SW480 (cell line): ENCODE measurements at places on chromosomes 3 and 15.

GRCh38 chr3:134709561-134710312 lies 58.9 kb upstream of the KY start:
- DNase-seq: no peak

- no peak for DNase-seq
Measured at GRCh38 chr3:43001094-43001553, 22.0 kb downstream of the GASK1A start.

GRCh38 chr15:99916668-99917223 lies 183.5 kb upstream of the LYSMD4 start:
- no peak for DNase-seq

DNA sequence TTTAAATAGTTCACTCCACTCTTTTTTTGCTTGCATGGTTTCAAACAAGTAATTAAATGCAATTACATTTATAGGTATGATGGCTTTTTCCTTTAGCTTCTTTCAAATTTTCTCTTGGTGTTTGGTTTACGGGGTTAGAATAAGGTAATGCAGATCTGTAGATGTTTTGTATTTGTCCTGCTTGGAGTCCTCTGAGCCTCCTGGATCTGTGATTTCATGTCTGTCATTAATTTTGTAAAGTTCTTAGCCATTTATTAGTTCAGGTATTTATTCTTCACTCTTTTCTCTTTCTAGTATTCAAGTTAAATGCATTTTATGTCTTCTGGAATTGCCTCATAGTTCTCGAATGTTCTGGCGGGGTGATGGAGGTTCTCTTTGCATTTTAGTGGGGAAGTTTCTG lies 1.4 kb upstream of the MRPS25 start:
- no peak for DNase-seq

- peak; percentile 31 for DNase-seq
Measured at GRCh38 chr15:70094690-70095311, 2.9 kb downstream of the TLE3 start.

DNA sequence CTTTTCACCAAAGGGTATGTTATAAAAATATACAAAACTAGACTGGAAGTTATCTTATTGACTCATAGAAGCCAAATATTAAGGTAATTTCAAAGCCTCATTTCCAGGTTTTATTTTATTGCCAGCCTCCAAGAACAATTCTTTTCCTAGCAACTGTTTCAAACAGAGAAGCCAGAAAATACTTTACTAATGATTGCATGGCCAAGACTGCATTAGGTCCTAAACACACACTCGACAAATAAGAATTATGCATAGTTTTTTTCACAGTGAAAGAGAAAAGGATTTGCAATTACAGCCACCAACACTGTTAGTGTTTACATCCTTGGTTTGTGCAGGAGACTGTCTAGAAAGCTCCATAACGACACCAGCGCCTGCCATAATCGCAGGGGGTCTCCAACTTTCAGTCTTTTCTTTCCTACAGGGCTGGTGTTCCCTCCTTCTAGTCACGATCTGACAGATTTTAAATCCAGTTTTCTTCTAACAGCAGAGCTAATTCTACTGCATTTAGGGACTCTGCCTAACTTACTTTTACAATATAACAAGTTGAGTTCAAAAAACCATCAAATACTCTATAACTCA lies 58.1 kb downstream of the CLASP2 start:
- DNase-seq: no peak

- DNase-seq: no peak
Measured at GRCh38 chr3:132346841-132347736, 29.9 kb downstream of the ACP3 start.

- peak; percentile 5 for DNase-seq
Measured at GRCh38 chr15:50764461-50765194, 878 bp downstream of the SPPL2A start.

GRCh38 chr3:179819379-179819778 lies 166.5 kb downstream of the USP13 start:
- no peak for DNase-seq

DNA sequence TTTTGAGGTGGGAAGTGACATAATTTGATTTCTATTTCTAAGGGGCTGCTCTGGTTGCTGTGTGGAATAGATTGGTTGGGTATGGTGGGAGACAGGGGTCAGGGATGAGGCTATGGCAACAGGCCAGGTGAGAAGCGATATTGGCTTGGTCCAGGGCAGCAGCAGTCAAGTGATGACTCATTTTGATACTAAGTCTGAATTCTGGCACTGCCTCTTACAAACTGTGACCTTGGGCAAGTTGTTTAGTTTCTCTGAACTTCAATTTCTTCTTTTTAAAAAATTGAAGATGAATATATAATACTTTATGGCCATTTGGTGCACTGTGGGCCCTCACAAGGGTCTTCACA lies 40.4 kb upstream of the CLSTN2 start:
- DNase-seq: no peak

GRCh38 chr15:84001655-84002054 lies 233.9 kb upstream of the GOLGA6L4 start:
- no peak for DNase-seq

DNA sequence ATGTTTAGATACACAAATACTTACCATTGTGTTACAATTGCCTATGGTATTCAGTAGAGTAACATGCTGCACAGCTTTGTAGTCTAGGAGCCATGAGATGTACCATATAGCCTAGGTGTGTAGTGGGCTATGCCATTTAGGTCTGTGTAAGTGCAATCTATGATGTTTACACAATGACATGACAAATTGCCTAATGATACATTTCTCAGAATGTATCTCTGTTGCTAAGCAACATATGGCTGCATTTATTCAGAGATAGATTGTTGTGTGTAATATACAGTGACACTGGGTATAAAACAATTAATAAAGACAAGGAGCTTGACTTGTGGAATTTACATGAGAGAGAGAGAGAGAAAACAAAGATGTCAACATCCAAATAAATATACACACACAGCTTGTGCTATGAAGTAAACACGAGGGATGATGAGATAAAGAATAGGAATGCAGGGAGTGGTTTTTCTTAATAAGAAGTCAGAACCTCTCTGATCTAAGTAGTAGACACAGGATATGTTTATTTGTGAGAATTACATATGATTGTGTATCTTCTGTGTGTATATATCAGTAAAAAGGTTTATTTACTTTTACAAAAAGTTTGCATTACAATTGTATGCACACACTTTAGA lies 110.0 kb downstream of the KCNAB1 start:
- peak; percentile 18 for DNase-seq

GRCh38 chr15:74884428-74885223 lies 5.2 kb upstream of the MPI start:
- no peak for DNase-seq

GRCh38 chr15:92719021-92719420 lies 63.4 kb upstream of the FAM174B start:
- DNase-seq: no peak

DNA sequence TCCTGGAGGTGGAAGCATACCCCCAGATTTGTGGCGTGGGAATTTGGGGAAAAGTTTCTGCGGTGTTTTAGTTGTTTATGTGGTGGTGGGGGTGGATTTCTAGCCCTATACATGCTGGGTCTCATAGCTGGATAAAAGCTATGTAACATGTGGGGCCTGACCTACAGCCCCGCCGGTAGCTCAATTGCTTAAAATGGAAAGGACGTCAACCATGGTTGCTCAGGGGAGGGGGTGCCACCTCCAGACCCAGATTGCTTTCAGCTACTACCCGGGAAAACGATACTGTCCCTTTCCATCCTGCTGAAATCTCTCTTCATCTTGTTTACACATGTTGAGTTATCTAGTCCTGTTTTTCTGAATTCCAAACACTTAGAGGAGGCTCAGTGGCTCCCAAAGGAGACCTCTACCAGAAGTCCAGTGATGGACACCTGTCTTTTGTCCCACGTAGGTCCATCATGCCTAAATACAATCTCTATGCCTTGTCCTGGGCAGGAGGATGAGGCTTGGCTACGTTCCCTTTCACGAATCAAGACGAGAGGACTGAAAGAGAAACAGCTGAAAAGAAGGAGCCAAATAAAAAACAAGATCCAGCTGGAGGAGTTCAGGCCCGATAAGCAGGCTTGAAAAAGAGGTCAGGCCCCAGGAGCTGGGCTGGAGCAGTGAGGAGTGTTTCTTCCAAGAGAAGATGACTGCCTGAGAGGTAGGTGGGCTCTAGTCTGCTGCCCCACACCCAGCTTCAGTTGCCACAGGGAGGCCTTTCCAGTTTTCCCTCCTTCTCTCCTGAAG lies 72.1 kb upstream of the TPRG1 start:
- no peak for DNase-seq

- peak; percentile 90 for DNase-seq
Measured at GRCh38 chr15:40081691-40082194, 26.9 kb downstream of the BMF start.

GRCh38 chr15:42102646-42103235 lies 8.4 kb upstream of the PLA2G4D start:
- DNase-seq: peak; percentile 36

DNA sequence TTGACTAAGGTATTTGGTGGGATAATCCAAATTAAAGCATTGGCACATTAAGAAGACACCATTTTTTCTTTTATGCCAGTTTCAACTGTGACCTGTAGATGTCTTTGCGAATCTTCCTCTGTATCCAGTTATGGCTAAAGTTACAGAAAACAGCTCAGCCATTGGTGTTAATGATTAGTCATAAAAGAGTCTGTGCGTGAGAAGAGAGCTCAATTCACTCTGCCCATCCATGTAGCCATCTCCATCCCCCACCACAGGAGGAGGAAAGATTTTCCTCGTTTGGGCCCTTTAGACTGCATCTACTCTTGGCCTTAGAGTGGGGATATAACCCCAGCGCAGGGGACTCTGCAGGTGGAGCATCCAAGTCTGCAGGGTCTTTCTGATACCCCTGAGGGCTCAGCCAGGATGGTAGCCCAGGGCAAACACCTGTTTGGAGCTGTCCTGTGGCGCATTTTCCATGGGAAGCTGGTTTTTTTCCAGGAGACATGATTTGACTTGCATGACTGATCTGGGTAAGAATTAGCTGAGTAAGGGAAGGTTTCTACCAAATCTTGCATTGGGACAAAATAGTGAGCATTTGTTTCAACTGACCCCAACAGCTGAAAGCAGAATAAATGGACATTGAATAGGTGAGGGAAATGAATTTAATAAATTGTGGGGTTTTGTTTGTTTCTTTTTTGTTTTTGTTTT lies 29.5 kb downstream of the NANOGP8 start:
- no peak for DNase-seq

DNA sequence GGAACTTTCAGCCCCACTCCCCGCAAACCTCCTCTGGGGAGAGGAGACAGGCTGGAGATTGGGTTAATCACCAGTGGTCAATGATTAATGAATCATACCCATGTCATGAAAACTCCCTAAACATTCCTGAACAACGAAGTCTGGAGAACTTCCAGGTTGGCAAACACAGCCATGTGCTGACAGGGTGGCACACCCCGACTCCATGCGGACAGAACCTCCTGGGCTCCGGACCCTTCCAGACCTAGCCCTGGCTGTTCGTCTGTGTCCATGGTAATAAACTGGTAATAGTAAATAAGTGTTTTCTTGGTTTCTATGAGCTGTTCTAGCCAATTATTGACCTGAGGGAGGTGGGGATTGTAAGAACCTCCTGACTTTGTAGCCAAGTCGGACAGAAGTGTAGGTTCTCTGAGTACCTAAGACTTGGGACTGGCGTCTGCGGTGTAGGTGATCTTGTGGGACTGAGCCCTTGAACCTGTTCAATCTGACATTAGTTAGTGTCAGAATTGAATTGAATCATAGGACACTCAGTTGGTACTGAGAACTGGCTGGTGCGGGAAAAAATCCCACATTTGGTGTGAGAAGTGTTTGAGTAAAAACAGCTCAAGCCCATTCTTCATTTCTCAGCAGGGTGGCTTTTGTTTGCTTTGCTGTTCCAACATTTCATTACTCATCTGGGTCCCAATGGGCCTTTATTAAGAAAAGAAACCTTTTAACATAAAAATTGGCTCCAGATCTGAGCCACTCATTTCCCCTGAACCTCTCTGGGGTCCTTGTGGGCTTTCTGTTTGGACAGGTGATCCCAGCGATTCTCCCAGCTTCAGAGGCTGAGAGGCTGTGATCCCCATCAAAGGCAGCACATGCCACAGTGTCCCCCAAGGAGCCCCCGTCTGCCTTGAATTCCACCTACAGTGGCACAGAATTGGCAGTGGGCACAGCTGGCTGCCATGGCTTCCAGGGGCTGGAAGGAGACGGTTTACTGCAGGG lies 151.0 kb downstream of the TJP1 start:
- peak; percentile 66 for DNase-seq

- peak; percentile 26 for DNase-seq
Measured at GRCh38 chr15:99566157-99566897, 543 bp downstream of the MEF2A start.

DNA sequence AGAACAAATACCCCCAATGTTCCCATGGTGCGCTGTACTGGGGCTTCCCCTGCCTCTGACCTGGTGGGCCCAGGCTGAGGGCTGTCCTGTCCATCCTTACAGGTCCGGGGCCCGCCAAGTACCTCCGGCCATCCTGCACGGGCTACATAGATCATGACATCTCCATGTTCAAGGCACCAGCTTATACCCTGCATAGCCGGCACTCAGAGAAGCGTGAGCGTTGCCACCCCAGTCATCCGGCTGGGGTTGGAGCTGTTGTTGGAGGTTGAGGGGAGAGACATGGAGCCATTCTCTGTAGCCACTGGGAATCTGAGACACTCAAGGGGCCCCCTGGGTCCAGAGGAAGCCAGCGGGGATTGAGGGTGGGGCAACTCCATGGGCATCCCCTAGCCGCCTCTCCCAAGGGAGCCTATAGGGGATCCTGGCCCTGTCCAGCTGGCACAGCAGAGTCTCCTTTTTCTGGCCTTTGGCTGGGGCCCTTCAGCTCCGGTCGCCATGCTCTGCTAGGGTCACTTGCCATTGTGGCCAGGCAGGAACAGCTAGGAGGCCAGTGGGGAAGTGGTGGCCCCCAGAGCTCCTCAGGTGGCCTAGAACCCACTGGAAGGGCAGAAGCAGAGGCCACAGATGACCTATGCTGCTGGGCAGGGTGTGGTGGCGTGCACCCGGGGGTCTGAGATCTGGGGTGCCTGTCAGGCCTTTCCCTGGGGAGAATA lies 12.5 kb upstream of the CSPG4 start:
- no peak for DNase-seq

- no peak for DNase-seq
Measured at GRCh38 chr3:181660337-181660736, 51.4 kb upstream of the SOX2 start.

DNA sequence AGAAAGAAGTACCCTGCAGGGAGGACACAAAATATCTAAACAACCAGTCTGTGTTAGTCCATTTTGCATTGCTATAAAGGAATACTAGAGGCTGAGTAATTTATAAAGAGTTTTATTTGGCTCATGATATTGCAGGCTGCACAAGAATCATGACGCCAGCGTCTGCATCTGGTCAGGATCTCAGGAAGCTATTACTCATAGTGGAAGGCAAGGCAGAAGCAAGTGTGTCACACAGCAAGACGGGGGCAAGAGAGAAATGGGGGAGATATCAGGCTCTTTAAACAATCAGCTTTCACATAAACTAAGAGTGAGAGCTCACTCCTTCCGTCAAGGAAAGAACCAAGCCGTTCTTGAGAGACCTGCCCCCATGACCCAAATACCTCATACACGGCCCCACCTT lies 614.8 kb downstream of the ZIC1 start:
- no peak for DNase-seq

DNA sequence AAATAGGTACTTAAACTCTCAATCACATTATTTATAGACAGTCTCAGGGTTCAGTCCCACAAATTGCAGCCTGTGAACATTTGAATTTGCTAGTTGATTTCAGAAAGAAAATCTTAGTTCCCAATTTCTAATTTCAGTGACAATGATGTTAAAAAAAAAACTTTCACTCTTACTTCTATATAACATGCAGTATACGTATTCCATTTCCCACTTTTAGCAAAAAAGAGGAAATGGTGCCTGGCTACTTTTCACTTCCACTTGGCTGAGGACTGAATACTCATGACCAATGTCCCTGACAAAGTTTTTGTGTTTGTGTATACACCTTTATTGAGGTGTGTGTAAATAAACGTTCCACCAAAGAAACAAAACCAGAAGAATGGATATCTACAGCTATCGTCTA lies 32.1 kb upstream of the XCR1 start:
- no peak for DNase-seq
